Gastroesophageal sphincter (tissue), 4 donors: ENCODE measurements at places on chromosomes 16 and 17.

DNA sequence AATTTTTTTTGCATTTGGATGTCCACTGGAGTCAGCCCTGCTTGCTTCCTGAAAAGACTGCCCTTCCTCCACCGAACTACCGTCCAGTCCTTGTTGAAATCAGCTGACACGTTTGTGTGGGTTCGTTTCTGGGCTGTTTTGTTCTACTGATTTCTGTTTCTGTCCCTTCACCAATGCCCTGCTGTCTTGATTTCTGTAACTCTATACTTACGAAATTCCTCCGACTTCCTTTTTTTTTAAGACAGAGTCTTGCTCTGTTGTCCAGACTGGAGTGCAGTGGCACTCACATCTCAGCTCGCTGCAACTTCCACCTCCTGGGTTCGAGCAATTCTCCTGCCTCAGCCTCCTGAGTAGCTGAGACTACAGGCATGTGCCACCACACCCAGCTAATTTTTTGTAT, 8.4 kb upstream of the GAA start:
- peak; percentile 63 for ATAC-seq

DNA sequence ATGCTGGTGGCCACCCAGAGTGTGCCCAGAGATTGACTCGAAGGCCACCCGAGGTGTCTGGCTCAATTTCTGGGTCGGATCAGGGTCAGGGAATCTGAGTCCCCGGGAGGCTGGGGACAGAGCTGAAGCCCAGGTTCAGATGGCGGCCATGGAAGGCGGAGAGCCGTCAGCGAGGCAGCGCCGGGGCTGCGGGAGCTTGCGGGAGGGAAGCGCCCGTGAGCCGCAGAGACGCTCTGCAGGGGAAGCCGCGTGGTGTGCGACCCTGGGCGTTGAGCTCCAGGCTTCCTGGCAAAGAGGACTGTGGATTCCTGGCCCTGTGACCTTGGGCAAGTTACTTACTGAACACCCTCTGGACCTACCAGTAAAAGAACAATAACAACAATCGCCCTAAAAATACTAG, 518 bp upstream of the SPATA22 start:
- ATAC-seq = no peak

DNA sequence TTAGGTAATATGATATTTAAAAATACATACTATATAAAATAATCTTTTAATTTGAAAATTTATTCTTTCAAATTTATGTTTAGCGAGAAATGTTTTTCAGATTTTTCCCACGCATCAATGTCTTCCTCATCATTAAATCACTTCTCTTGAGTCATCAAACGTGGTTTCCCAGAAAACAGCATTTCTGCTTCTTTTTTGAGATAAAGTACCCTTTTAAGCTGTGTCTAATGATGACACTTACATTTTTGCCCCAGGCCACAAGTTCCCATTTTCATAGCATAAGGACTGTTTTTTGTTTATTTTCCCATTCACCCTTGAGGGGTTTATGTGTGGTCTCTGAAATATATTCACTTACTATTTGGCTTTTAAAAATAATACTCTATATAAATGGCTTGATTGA, 139.0 kb upstream of the HS3ST3A1 start:
- ATAC-seq = no peak

DNA sequence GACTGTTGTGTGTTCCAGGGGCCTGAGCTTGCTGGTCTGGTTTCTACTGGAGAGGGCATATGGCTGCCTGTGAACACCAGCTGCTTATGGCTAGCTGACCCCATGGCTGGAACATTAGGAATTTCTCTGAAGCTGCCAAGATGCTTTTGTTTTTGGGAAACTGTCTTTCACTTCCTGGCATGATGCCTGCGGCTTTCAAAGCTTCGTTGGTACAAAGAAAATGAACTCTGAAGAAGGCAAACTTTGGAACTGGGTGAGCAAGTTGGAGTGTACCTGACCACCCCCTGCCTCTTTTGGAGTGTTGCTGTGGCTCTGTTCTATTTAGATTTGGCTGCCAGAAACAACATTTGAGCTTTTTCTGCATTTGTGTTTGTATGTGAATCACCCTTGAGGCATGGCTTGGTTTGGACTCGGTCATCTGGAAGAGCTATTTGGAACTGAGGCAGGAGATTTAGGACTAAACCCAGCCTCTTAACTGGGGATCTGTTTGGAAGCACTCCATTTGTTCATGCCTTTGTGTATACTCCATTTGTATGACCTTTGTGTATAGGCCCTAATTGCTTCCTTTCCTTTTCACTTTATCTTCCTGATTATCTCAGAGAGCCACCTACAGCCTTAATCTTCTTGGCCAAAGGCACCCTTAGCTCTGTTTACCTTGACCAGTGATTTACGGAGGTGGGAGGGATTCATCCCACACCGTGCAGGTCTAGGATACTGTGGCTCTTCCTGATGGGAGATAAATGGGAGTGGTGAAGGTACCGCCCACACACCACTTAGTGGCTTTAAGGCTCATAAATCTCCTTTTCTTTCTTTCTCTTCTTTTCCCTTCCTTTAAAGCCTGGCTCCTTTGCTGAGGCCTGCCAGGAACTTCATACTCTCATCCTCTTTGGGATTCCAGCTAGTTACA, 7.3 kb upstream of the CPHXL start:
- ATAC-seq = peak; percentile 41

GRCh38 chr16:53183442-53183841, 128.7 kb downstream of the CHD9 start:
- ATAC-seq = no peak

DNA sequence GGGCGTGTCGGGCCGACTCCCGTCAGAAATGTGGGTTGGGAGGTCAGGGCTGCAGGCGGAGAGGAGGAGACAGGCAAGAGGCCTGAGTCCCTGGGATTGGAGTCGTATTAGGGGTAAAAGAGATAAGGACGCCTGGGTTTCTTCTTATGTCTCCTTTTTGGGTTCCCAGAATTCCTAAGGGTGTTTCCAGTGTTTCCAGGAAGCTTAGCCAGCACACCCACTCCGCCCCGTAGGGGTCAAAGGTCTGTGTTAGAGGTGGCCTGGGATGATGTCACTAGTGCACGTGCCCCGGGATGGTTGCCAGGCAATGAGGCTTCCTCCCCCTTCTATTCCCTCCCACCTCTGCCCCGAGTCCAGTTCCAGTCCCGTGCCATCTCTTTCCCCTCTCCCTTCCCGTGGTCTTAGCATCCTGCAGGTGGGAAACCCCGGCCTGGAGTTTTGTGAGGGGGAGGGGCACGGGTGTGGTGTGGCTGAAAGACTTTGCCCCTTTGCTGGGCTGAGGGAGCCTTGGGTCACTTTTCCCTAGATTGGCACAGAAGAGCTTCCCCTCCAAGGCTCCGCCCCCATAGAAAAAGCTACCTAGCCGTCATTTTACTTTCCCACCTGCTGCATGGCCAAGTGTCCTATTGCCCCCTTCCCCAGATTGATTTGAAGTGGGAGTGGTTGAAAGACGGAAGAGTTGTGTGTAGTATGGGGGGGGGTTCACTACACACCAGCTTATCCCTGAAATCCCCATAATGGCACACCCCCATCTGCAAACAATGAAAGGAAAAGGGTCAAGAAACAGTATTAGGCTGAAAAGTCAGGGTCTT, 2.8 kb downstream of the KDM6B start:
- peak; percentile 11 for ATAC-seq

DNA sequence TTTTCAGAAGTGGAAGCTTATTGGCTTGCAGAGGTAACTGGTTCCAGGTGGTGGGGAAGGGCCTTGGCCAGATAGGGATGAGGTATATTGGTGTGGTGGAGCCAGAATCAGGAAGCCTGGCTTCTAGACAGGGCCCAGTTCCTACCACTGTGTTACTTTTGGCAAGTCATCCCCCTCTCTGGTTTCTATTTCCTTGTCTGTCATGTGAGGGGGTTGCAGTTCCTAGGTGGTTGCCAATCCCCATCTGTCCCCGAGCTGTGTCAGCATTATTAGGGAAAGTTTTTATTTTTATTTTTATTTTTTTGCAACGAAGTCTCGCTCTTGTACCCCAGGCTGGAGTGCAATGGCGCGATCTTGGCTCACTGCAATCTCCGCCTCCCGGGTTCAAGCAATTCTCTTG, 3.0 kb downstream of the SMCR8 start:
- ATAC-seq = no peak

DNA sequence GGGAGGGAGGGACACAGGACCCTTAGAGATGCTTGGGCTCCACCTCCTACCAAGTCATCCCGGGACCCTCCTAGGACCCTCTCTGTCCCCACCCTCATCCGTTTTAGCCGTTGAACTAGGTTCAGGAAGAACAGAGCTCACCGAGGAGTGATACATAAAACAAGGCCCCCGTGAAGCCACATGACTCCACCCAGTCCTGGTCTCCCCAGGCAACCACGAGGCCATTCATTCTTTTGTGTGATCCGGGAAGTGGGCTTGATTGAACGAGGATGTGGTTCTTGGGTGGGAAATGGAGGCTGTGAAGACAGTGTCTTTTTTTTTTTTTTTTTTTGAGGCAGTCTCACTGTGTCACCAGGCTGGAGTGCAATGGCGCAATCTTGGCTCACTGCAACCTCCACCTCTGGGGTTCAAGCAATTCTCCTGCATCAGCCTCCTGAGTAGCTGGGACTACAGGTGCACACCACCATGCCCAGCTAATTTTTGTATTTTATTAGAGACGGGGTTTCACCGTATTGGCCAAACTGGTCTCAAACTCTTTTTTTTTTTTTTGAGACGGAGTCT, 14.8 kb downstream of the TRARG1 start:
- ATAC-seq = no peak

GRCh38 chr17:80773243-80773991, 218.2 kb upstream of the CHMP6 start:
- peak; percentile 92 for ATAC-seq

- ATAC-seq = no peak
These were observed 22.1 kb downstream of the IRF8 start for GRCh38 chr16:85921026-85921425.

GRCh38 chr16:83762141-83762991, 45.4 kb upstream of the HSBP1 start:
- ATAC-seq = no peak

- no peak for ATAC-seq
These were observed 14.5 kb downstream of the MAP1LC3B start for GRCh38 chr16:87406495-87407088.

DNA sequence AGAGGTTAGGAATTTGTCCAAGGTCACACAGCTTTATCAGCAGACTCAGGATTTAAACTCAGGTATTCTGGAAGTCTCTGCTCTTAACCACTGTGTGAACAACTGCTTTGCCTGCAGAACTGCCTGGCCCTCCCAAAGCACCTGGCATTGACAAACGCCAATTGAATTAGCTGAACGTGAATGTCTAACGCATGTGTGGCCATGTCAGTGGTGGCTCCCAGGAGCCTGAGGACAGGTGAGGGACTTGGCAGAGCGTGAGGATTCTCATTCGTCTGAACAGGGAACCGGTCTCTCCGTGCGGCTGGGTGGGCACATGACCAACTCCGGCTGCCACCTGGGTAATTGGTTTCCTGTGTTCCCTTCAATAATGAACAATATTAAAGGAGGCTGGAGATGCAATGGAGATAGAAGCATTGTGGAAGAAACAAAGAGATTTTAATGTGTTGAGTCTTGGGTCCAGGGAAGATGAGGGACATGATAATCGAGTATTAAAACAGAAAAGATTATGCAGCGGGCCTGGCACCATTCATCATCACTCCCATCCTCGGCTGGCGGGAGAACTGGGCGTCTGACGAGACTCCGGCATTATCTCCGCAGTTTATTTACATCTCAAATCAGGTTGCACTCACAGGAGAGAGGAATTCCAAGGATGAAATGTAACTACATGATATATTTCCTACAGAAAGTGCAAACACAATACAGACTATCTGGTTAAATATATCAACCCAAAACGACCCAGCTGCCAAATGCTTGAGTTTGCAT, 113.5 kb downstream of the NPIPB5 start:
- ATAC-seq = no peak

DNA sequence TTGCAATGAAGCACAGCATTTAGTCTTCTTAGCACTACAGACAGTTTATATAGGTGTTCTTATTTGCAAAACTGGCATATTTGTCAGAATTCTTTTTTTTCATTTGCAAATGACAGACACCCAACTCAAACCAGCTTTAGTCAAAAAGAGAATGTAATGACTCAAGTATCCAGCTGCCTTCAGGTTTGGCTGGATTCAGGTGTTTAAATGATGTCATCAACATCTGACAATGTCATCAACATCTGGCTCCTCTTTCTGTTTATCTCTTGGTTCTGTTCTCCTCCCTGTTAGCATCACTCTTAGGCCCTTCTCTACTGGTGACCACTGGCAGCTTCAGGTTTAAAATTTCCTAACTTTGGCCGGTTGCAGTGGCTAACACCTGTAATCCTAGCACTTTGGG, 18.9 kb downstream of the TMC5 start:
- ATAC-seq = no peak

DNA sequence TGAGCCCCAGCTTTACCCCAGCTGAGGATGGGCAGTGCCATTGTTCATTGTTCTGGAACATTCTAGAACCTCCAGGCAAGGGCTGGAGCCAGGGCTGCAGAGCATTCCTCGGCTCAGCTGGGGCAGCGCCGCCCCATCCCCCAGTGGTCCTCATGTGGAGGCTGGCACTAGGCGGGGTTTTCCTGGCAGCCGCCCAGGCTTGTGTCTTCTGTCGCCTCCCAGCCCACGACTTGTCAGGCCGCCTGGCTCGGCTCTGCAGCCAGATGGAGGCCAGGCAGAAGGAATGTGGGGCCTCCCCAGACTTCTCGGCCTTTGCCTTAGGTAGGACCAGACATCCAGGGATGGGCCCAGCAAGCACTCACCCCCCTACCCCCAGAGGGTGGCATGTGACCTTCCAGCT, at the start of gene TMEM95:
TMEM95 (plus strand) TSS at position 104 of the 400 bp plus-strand sequence; CDS start at position 153, 49 bp downstream.
- no peak for ATAC-seq

- ATAC-seq = no peak
These were observed 2.1 kb downstream of the DHRS11 start for GRCh38 chr17:36593656-36594316.

DNA sequence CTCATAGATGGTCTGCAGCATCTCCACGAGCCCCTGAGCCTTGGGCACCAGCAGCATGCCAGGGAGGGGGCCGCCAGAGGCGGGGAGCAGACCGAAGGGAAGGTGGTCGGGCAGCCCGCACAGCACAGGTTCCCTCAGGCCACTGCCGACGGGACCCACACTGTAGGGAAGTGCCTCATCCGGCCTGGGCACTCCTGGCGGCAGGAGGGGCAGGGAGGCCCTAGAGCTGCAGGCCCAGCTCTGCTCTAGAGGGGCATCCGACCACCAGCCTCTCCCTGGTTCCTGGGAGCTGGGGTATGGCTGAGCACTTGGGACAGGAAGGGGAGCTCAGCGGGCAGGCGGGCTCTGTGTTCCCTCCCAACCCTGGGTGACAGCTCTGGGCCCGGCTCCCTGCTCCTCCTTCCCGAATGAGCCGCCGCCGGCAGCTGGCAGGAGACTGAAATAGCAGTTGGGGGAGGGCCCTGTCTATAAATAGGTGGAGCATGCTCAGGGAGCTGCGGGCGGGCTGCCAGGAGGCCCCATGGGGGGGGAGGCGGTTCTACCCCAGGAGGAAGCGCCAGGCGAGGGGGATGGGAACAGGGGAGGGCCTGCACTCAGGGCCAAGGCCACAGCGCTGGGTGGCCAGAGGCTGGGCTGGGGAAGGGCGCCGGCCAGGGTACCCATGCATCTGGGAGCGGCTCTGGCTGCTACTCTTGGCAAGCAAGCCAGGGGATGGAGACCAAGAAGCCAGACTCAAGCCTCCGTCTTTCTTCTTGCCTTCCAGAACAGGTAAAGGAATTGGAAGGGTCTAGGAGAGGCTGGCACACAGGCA, 12.4 kb downstream of the HDAC5 start:
- peak; percentile 88 for ATAC-seq
